Fibroblast of skin of left biceps (primary cell): ENCODE measurements at places on chromosomes 7 and 10.

DNA sequence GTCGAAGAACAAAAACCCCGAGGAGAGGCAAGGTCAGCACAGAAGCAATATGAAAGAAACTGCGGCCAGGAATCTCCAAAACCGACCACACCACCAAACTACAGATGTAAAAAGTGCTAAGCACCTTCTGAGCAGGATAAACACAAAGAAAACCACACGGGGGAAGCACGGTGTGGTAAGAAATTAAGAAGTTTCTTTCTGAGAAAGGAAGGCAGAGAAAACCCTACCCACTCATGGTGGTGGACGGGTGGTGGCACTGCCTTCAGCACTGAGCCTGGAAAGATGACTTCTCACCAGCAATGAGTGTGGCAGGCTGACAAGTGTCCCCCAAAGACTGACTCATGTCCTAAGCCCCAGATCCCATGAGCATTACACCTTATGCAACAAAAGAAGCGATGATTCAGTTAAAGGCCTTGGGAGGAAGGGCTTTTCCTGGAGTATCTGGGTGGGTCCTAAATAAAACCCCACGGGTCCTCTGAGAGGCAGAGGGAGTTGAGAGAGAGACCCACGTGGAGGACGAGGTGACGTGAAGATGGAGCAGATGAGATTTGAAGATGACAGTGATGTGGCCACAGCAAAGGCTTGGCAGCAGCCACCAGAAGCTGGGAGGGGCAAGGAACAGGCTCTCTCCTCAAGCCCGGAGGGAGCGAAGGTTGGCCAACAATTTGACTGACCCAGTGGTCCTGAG is 124.9 kb downstream of the DLG5 start:
- DNase-seq: no peak

DNA sequence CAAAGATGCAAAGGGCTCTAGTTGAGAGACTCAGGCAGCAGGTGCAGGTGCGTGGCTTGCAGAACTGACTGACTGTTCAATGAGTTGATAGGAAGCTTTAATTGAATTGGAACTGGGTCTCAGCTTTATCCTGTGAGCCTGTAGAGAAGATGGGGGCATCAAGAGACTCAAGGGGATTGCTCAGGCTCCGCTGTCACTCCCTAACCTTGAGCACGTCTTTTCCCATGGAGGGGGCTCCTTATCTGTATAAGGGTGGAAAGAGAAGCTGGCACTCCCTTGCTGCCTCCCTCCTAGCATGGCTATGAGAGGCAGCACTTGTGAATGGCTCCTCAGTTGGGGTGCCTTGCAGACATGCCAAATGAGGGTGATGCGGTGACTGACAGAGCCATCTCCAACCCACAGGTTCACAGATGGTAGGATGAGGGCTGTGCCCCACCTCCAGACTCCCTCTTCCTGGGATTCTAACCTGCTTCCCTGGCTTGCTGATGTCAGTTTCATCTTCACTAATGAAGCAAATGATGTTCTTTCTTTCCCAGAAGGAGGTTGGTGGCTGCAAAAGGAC is 12.4 kb upstream of the PLEKHA1 start:
- DNase-seq: no peak

- DNase-seq: no peak
Observed at GRCh38 chr10:33164060-33164709, 170.3 kb downstream of the NRP1 start.

GRCh38 chr7:121595758-121596696 is 199.9 kb upstream of the FAM3C start:
- DNase-seq: peak; percentile 18

DNA sequence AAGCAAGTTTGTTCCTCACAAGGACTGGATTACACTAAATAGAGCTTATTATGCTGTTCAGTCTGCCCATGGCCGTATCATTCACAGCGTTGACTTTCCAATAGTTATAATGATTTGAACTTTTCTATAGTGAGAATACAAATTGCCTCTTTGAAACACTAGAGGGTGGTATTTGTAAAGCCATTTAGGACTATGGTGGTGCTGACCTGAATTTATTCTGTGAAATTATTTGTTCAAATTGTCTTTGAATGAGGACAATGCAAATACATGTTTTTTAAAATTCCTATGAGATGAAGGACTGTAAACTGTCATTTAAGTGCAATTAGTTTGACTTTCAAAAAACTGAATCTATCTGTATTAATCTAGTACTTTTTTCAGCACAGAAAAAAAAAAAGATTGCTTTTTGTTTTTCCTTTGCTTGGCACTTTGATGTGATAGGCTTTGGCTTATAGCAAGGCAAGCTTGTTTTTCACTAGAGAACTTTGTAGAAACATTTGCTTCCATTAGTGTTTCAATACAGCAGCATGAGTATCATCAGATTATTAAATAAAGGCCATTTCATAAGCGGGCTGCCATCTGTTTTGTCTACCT is 122.7 kb upstream of the TMEM229A start:
- no peak for DNase-seq

GRCh38 chr10:54402576-54402975 is 398.5 kb downstream of the PCDH15 start:
- DNase-seq: no peak

DNA sequence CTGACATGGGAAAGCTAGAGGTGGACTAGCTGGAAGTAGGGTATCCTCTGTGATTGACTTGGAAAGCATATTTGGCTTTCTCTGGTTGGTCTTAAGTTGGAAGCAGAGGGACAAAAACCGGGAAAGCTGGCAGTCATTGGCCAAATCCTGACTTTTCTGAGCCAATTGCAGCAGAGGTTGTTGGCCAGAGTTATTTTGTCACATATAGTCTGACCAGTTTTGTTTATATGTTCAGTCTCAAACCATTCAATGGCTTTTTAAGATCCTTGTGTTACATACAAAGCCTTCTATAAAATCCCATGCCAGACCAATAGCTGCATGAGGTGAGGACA is 6.3 kb downstream of the CFAP69 start:
- no peak for DNase-seq

- DNase-seq: no peak
Observed at GRCh38 chr10:43649185-43649523, 473 bp upstream of the ZNF32 start.

GRCh38 chr10:89064748-89065147 is 74.2 kb downstream of the FAS start:
- no peak for DNase-seq

GRCh38 chr7:157019718-157020451 is 9.4 kb upstream of the MNX1 start:
- no peak for DNase-seq

- no peak for DNase-seq
Observed at GRCh38 chr10:45000752-45001380, at the start of gene ZNF22. ZNF22 (plus strand) TSS chr10:45000923; CDS start chr10:45003369, 2,446 bp downstream.

DNA sequence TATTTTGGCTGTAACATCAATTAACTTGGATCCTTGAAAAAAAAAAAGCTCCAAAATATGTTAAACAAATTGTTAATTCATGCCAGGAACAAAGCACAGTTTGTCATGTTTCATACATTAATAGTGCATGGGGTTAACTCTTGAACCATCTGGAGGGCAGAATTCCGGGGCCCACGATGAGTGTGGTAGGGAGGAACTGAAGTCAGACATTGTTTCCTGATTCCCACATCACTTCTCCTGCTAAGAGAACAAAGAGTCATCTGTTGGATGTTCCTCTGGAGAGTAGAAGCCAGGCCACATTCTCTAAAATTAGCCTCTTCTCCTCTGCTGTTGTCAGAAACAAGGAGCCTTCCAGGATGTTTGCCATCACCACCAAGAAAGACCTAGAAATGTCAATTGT is 54.6 kb downstream of the TMEM178B start:
- DNase-seq: no peak

DNA sequence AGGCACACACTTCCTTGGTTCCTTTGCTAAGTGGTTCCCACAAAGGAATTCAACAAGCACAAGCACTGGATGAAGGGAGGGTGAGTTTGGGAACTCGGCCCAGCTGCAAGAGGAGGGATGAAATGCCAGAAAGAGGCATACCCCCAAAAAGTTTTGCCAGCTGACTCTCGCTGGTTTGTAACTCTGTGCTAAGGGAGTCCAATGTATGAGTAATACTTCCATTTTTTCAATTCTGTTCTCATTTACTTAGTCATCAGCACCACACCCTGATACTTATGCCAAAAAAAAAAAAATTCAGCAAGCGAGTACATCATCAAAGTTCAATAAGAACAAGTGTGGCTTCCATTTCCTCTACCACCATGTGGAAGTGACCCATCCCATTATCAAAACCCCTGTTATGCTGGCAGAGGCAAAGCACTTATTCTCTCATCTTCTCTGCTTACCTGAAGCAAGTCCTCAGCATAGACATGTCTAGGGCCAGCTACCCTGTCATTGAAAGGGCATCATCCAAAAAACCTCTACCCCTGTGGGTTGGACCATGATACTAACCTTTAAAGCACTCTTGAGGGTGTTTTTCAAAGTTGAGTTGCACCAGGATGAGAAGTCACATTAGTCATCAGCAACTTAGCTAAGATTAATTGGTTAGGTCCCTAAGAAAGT is 6.9 kb upstream of the HYCC1 start:
- DNase-seq: peak; percentile 66

- no peak for DNase-seq
Observed at GRCh38 chr10:127736222-127736914, 617 bp upstream of the FOXI2 start.

DNA sequence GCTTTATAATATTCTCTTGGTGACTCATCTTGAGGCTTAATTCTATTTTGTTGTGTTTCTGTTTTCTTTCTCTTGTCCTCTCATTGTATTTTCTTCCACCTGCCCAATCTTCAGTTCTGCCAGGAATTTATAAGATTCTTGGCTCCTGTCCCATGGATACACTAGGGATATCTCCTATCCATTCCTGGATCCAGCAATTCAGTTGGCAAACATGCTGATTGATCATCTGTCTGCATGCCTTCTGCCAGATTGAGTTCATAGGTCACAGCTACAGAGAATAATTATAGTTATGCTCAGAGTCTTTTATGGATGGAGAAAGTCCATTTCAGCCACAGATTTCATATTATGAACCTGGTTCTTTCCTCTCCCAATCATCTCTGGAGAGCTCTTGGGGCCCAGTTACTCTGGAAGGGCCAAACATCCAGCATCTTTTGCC is 140.4 kb upstream of the MAGI2 start:
- DNase-seq: no peak
